ENCODE measurements at places on chromosomes 4 and X.

DNA sequence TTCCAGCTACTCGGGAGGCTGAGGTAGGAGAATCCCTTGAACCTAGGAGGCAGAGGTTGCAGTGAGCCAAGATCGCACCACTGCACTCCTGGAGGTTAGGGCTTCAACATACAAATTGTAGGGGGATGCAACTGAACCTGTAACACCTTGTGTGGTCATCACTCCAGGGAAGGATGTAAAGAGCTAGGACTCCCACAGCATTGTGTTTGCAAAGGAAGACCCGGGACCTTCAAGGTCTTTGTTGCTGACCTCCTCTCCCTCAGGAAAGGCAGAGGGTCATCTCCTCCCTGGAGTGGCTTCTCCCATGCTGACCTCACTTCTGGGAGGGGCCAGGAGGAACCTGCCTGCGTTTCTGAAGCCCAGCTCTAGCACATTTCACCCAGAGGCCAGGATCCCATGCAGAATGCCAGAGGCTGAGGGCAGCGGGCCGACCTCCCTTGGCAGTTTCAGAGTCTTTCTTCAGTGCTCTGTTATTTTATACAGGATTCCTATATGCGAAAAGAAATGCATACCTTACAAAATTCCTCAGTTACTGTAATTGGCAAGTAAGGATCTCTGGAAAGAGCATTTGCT lies 80.2 kb downstream of the HTRA3 start:
- no peak for DNase-seq

DNA sequence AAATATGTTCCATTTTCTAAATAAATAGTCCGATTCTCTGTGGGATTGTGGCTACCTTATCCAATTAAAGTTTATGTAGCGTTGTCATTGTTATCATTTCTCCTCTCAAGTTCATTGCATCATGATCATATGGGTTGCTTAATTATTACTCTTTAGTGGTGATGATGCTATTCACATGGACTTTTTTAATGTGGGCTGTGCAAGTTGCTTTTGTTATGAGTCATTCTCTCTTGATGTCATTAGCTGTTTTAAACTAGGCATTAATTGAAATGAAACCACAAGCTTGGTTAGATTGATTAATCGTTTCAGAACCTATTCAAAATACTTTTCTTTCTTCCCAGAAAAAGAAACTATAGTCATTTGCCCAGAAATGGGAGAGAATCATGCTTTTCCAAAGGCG lies 38.2 kb downstream of the NHS start:
- DNase-seq: no peak

- no peak for DNase-seq
Measured at GRCh38 chr4:131061734-131062133, 1965.8 kb downstream of the C4orf33 start.

- DNase-seq: no peak
Measured at GRCh38 chrX:65990702-65991101, 49.2 kb downstream of the VSIG4 start.

- DNase-seq: no peak
Measured at GRCh38 chrX:56572975-56573374, 9.5 kb downstream of the UBQLN2 start.

DNA sequence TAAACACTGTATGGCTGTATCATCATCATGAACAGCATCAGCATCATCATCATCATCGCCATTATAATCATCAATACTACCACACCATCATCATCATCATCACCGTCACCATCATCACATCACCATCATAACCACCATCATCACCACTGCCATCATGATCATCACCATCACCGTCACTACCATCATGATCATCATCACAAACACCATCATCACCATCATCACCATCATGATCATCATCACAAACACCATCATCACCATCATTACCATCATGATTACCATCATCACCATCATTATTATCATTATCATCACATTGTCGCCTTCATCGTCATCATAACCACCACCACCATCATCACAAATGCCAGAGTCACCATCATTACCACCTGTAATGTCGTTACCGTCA lies 1196.9 kb downstream of the NLGN4X start:
- DNase-seq: no peak

DNA sequence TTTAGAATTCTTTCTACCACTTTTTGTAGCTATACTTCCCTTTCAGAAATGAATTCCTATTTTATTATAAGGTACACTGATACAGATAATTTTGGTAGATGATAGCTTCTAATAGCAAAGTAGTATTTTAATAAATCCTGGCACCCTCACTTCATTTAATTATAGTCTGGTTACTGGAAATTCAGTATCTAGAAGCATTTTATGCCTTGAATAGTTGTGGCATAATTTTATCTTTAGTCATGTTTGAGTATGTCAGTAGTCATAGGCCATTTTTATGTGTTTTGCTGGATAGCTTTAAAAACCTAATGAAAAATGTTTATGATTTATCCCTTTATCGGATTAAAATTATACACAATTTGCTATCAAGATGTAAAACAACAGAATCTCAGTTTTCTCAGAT lies 92.3 kb downstream of the DIAPH2 start:
- DNase-seq: no peak

GRCh38 chrX:45806410-45807121 lies 605.9 kb upstream of the DIPK2B start:
- DNase-seq: peak; percentile 79

DNA sequence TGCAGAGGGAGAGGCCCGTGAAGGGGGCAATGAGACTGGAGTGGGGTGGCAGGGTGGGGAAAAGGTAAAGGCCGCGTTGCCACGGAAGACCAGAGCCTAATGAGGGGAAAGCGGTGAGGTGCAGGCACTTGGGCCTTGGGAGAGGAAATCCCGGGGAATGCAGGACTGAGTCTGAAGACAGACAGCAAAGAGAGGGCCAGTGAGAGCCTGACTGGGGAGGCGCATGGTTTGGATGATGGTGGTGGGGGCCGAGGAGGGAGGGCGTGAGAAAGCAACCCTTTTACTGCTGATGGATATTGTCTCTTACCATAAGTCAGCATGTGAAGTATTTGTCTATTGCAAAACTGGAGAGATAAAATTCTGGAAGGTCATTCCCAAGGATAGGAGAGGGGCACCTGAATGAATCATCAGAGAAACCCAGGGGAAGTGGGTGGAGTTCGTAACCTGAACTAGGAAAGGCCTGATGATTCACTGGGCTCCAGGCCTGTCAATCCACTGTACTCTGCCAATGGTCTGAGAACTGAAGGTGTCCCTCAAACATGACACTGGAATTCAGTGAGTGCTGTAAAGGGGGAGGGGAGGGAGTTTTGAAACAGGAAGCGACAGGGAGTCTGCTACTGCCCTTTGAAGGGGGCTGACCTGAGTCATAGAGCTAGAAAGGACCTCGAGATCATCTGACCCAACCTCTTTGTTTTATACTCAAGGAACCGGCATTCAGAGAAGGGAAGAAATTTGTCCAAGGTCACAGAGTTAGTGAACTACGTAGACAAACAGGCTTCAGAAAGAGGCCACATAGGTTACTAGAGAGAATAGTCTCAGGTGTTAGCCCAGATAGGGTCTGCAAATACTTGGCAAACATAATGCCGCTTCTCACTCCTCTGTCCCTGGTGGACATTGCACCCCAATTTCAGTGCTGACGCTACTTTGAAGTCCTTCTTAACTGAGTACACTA lies 52.2 kb downstream of the NALF2 start:
- DNase-seq: no peak

GRCh38 chr4:183337833-183338232 lies 15.6 kb upstream of the CLDN24 start:
- DNase-seq: no peak

GRCh38 chr4:24995346-24995919 lies 35.3 kb downstream of the LGI2 start:
- no peak for DNase-seq

DNA sequence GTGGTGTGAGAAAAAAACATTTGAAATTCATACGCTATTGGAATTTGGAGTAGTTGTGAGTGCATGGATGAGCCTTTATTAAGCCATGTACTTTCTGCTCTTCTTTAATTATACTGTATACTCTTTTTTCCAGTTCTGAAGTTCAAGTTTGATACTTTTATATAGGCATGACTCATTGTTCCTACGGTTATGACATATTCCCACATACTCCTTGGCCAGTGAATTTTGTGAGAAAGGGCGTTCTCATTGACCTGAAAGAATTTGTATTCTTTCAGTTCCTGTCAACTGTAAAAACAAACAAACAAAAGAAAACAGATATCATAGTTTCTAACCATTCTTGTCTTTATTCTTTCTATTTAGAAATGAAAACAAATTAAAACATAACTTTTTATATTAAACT lies 407.3 kb downstream of the MAPK10 start:
- no peak for DNase-seq

DNA sequence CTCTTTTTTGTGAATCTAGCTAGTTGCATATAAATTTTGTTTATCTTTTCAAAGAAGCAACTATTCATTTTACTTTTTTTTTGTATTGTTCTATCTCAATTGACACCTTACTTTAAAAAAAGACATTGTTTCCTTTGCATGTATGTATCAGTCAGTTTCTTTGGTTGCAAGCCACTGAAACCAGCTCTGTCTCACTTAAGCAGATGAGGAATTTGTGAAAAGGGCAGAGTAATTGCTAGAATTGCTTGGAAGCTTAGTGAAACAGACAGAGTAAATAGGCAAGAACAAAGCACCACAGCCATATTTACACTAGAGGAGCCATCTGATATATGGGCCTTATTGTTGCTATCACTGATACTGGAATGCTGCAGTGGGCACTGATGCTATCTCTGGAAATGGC lies 231.4 kb upstream of the KLF8 start:
- DNase-seq: no peak

DNA sequence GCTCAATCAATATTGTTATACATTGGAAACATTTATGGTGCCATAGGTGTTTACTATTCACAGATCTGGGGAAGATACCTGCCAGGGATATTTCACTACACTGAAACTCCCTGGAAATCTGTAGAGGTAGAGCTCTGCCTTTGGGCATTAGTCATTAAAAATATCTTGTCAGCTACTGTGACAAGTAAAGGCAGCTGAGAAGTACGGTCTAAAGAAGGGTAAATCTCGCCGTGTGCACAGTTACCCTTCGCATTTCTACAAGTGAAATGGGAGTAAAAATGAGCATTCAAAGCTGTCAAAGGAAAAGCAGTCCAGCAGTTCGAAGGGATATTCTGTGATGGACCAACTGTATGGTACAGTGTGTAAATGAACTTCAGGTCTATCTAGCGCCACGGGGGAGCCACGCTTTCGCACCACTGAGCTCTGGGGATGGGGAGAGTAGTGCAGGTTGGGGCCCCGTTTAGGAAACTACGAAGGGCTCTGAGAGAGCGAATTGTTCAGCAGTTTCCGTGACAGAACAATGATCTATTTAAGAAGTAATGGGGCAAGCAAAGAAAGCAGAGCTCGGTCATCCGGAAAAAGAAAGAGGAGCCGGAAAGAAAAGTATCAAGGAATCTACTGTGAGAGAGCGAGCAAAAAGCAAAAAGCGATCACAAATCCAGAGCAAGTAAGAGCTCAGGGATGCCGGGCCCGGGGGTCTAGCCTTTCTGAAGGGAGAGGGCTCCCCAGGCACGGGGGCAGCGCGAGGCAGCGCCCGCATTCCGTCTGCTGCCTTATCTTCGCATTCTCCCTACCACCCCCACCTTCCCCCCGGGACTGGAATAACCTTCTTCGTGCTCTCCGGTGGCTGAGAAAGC lies 646 bp downstream of the TIGD4 start:
- DNase-seq: peak; percentile 41

- no peak for DNase-seq
Measured at GRCh38 chr4:175891851-175892250, 79.8 kb upstream of the GPM6A start.

DNA sequence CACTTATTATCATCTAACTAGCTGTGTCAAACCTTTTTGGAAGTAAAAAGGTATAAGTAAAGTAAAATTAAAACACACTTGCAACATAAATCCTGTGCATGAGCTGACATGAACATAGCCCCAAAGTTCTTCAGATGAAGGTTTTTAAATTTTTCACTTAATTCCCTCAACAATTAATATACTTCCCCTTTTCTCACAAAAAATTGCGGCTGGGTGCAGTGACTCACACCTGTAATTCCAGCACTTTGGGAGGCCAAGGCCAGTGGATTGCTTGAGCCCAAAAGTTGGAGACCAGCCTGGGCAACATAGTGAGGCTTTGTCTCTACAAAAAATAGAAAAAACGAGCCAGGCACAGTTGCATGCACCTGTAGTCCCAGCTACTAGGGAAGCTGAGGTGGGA lies 16.8 kb downstream of the RASGEF1B start:
- no peak for DNase-seq

DNA sequence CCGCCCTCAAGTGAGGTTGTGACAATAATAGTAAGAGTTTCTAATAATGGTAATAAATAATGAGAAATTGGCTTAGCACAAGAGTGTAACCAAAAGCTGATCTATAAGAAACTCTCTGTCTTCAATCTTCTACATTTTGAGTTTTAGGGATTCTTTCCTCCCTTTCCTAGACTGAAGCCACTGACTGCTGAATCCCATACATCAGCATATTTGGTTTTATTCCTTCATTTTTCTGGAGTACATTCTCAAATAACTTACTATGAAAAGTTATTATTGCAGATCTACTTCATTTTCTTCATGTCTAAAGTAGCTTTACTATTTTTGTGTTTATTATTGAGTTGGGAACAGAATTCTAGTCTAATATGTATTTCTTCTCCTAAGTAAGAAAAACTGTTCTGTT lies 49.9 kb upstream of the ADAD1 start:
- no peak for DNase-seq

GRCh38 chrX:6909396-6909795 lies 238.1 kb upstream of the STS start:
- DNase-seq: no peak

- no peak for DNase-seq
Measured at GRCh38 chrX:53990171-53990570, 54.1 kb downstream of the PHF8 start.

DNA sequence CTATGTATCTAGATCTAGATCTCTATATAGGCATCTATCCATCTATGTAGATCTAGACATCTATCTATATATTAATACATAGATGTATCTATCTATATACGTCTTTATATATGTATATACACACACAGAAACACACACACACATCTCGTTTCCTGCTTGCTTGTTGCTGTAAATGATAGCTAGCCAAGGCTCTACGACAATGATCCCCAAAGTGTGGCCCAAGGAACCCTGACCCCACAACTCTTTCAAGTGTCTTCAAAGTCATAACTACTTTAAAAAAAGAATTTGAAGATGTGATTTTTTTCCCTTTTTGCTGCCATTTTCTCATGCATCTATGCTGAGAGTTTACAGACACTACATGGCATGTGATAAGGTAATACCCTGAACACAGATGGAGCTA lies 28.8 kb downstream of the GYG2 start:
- DNase-seq: no peak

DNA sequence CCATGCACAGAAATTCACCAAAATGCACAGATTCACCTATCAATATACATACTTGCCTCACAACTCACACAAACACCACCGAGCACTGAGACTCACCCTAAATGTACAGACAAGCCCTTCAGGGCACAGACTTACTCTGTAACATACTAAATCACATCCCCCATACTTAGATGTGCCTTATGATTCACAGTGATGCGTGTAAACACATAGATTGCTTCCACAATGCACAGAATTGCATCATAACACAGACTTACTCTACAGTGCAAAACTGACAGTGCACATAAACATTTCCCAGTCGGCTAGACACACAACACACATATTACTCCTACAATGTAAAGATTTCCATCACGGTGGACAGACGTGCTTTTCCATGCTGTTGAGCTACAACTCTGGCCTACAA lies 6.2 kb downstream of the LINC00632 start:
- no peak for DNase-seq

GRCh38 chr4:181739031-181739430 lies 504.2 kb upstream of the TENM3 start:
- DNase-seq: no peak

- DNase-seq: peak; percentile 72
Measured at GRCh38 chr4:75655562-75655961, 17.6 kb downstream of the G3BP2 start.

Data from CD4-positive, alpha-beta memory T cell (primary cell).